Activated CD4-positive, alpha-beta T cell treated with anti-CD3 and anti-CD28 coated beads, Interleukin-2, amount 10 ng/mL, durations not matched to agents 24 days and 14 days (primary cell): ENCODE measurements at places on chromosomes 1 and 21.

DNA sequence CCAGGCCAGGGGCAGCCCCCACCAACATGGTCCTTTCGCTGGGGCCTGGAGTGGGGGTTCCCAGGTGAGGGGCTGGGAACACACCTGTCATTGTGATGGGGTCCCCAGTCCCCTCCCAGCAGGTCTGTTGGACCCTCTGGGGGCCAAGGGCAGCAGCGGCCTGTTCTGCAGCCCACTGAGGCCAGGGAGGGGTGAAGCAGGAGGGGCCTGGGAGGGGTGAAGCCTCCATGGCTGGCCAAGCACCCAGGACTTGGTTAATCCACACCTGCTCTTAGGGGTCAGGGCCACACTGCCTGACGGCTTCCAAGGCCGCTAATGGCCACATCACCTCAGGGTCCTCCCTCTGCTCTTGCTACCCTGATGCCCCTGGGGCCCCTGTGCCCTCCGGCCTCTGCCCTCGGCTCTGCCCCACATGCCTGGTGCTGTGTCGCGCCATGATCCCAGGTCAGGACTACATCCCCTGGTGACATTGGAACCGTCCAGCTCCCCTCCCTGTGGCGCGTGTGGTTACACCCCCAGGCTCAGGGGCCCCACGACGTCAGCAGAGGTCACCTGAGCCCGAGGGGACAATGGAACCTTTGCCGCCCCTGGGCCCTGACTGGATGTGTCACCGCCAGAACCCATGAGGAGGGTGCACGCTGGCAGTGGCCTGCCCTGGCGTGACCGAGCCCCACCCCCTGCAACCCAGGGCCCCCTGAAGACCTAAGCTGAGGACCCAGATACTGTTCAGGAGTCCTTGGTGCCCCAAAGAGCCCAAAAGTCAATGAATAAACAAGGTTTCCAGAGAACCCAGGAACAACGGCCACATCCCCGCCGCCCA, 7.0 kb downstream of the TNFRSF18 start:
- DNase-seq = no peak

DNA sequence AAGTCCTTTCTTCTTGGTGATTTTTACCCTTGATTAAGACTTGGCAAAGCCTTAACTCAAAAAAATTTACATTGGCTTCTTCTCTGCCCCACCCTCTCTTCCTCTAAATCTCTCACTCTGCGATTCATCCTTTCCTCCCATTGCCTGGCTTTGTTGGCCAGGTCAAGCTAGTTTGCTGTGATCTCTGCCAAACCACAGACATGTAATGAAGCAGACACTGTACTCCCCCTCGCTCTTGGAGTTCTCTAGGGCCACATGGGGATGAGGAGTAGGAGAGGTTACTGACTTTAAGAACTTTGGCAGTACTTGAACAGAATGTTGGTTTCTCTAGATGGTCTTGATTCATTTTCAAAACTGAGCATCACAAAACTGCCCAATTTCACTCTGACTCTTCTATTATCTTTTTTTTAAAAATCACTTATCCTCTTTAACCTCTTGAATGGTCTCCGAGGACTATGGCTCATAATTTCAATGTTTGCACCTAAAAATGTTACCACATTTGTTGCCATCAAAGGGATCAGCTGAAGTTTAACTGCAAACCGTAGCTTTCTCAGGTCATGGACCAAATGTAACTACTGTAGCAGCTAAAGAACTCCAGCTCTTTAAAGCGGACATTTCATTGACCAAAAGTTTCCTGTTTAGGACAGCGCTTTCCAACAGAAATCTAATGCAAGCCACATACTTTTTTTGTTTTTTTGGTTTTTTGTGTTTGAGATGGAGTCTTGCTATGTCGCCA, 62.7 kb upstream of the IPO9 start:
- DNase-seq = no peak

GRCh38 chr1:226863446-226863845, 7.0 kb upstream of the PSEN2 start:
- DNase-seq = peak; percentile 64

DNA sequence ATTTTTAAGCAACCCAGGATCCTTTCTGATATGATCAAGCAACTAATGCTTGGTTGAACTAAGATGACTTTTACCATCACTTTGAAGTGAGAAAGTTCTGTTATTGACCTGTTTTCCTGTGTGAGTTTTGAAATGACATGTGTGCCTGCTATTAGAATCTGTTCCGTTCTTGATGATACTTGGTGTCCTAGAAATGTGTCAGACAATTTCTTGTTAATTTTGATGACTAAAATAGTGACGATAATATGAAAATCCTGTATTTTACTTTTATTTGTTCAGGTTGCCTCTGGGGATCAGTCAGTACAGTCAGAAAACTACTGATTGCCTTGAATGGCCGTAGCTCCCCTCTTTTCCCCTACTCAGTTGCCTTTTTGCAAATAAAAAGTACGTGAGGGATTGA, 228.0 kb downstream of the RYR2 start:
- no peak for DNase-seq

- no peak for DNase-seq
Observed at GRCh38 chr1:104132382-104132973, 382.8 kb downstream of the AMY1C start.

DNA sequence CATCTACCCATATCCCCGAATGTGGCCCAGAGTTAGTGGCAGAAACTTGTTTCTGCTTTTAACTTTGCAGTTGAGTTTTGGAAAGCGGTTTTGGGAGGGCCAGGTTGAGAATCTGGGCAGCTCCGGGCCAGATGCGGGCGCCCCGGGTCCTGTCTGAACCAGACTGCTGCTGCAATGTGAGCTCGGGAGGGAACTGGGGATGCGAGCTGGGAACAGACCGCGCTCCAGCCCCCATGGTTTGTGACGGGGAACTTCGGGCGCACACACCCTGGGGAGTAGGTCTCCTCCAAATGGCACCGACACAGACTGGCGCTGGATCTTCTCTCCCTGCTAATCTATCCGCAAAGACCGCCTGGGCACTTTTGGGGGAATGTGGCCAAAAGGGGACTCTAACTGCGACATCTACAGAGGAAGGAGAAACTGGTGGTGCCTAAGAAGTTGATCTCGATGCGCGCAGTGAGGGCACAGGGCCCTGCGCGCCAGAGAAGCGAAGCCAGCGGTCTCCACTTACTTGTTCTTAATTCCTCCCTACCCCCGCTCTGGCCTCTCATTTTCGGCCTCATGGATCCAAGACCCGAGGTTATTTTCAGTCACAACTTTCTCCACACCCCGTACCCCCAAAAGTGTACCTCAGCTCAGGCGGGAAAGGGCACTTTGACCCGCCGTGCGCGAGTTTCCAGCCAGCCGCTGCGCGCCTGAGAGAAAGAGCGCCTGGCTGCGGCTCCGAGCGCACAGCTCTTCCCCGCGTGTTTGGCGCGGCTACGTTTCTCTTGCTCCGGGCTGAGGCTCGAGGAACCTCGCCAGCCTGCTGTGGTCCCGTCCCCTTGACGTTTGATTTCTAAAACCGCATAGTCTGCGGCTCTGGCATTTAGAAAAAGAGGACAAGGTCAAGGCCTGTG, 411.0 kb upstream of the ESRRG start:
- DNase-seq = no peak

GRCh38 chr21:46078322-46078977, 19.5 kb upstream of the COL6A2 start:
- no peak for DNase-seq

- no peak for DNase-seq
Observed at GRCh38 chr1:238487931-238488330, 597.2 kb upstream of the ZP4 start.

GRCh38 chr21:46091631-46092025, 6.3 kb upstream of the COL6A2 start:
- DNase-seq = no peak

DNA sequence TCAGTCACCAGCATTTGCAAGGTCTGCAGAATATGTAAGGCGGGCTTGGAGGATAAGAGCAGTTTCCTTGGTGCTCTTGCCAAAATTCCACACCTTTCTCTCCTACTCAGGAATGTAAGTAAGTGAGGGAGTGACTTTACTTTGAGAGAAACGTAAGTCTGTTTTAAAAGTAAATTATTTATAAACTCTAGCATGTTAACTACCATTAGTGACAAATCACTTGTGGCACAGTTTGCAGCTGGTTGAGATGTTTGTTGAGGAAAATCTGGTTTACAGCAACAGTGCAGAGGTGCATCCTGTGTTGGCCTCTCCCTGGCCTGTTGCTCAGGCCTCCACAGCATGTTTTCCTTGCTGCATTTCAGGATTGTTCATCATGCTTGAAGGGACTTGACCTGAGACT, 8.5 kb downstream of the CGN start:
- no peak for DNase-seq

GRCh38 chr1:219897914-219898313, 30.4 kb downstream of the SLC30A10 start:
- no peak for DNase-seq

GRCh38 chr1:67818725-67819301, 14.5 kb downstream of the GNG12 start:
- no peak for DNase-seq

GRCh38 chr1:224681816-224682215, 65.7 kb downstream of the CNIH3 start:
- no peak for DNase-seq

- DNase-seq = no peak
Observed at GRCh38 chr21:41439248-41439647, 13.2 kb downstream of the MX1 start.

DNA sequence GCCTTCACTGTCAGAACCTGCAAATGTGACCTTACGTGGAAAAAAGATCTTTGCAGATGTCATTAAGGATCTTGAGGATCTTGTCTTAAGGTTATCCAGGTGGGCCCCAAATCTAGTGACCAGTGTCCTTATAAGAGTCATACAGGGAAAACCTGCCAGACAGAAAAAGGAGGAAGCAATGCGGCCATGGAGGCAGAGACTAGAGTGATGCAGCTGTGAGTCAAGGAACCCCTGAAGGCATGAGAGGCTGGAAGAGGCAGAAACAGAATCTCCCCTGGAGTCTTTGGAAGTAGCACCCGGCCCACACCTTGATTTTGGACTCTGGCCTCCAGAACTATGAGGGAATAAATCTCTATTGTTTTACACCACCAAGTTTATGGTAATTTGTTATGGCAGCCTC, 36.5 kb upstream of the DNASE2B start:
- no peak for DNase-seq

- no peak for DNase-seq
Observed at GRCh38 chr1:4115191-4115900, 215.3 kb upstream of the C1orf174 start.

- no peak for DNase-seq
Observed at GRCh38 chr1:45409276-45409675, 69.0 kb upstream of the MUTYH start.

DNA sequence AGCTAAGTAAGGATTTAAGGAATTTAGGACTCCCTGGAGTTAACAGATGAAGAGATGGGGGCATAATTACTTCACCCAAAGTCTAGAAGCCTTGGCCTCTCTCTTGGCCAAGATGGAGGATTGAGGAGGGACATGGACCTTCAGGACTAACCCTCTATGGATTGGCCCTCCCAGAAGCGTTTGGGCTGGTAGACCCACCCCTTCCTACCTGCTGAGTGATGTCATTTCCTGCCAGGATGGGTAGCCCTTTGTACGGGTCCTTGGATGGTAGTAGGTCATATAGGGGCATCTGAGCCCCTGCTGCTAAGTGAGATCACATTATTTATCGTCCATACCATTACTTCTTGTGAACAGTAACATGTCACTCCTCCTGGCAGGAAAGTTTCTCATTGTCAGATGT, 17.7 kb downstream of the LURAP1 start:
- DNase-seq = no peak

- no peak for DNase-seq
Observed at GRCh38 chr1:162310337-162310736, 66.3 kb downstream of the SPATA46 start.

GRCh38 chr21:45523411-45524101, 18.7 kb downstream of the SLC19A1 start:
- DNase-seq = no peak

DNA sequence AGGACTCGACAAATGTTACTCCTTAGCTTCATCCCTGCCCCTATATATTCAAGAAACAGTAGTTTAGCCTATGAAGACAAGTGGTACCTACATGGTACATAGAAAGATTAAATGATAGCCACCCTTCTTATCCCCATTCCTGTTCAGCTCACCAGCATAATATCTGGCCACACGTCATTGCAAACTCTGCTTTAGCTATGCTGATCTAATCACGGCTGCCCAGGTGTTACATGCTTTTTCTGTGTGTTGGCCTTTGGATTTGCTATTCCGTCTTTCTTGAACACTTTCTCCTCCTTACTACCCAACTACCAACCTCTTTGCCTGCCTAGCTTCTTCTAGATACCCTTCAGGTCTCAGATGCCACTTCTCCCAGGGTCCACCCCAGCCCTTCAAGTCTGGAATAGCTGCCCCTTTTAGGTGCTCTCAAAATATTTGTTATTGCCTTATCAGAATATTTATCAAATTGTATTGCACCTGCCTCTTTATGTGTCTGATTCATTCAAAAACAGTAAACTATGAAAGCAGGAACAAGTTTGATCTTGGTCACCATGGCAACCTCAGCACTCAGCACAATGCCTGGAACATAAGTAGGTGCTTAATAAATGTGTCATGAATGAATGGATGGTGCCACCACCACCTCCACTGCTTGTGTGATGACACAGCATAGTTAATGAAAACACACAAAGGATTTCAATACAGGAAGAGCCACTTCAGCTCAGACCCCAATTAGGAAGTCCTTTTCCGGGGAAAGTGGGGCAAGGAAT, 11.4 kb upstream of the DNASE2B start:
- DNase-seq = no peak

- no peak for DNase-seq
Observed at GRCh38 chr21:45546636-45547544, 4.7 kb upstream of the SLC19A1 start.

- DNase-seq = no peak
Observed at GRCh38 chr1:116106646-116107045, 4.6 kb upstream of the MAB21L3 start.

DNA sequence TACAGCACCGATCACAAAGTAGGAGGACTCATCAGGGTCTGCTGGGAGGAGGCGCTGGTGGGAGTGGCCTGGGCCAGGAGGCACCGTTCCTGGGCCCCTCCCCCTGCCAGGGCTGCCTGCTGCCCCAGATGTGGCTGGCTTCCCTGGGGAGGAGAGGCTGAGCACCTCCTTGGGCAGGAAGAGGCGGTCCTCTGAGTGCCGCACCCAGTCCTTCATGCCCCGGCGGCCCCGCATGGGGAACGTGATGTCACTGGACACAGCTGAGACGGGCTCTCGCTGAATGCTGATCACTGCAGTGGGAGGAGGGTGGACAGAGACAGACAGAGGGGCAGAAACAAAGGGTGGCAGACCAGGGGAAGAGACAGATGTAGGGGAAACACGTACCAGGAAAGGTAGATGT, 24.8 kb downstream of the ADGRB2 start:
- DNase-seq = peak; percentile 84

GRCh38 chr1:227131193-227131592, 187.1 kb downstream of the CDC42BPA start:
- DNase-seq = no peak

DNA sequence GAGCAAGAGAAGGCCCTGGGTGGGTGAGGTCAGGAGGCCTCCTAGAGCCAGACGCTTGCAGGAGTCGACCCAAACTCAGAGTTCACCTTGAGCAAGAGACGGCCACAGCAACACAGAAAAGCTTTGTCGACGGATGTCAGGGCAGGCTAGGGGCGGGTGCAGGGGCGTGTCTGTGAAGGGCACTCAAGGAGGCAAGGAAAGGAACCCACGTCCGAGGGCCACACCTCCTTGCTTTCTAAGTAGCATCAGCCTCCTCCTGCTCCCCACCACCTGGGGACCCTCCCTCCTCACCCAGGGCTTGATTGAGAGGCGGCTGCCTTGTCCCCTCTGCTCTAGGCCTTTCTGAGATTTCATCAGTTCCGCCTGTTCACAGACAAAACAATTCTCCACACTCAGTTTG, 92.1 kb downstream of the OMA1 start:
- DNase-seq = no peak
